Activated T-helper 17 cell treated with anti-CD3 and anti-CD28 coated beads, Interleukin-2, amount 50 U/mL, for 72 hours (primary cell): ENCODE measurements at places on chromosomes 2 and 18.

GRCh38 chr2:96110621-96111256 is 5.6 kb downstream of the ADRA2B start:
- ATAC-seq: no peak

DNA sequence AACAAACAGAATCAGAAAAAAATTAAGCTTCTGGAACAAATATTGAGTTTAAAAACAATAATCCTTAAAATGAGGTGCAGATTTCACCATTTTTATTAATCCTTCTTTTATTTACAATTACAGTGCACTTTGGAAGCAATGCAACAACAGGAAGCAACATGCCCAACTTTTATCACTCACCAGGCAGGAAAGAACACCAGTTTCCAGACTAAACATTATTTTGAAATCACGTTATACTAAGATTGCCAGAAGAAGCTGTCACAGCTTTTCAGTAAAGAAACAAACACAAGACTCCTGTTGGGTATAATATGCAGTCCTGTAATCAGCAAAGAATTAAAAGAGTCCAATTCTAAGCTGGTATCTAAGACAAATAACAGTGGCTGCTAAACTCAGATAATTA is 137.9 kb upstream of the ZC3H15 start:
- ATAC-seq: no peak

GRCh38 chr2:213562539-213563180 is 278.4 kb downstream of the SPAG16 start:
- no peak for ATAC-seq

GRCh38 chr18:9280849-9281248 is 53.7 kb upstream of the TWSG1 start:
- ATAC-seq: no peak

- ATAC-seq: peak; percentile 69
These were observed 73.8 kb upstream of the ACAA2 start for GRCh38 chr18:49886891-49887764.

DNA sequence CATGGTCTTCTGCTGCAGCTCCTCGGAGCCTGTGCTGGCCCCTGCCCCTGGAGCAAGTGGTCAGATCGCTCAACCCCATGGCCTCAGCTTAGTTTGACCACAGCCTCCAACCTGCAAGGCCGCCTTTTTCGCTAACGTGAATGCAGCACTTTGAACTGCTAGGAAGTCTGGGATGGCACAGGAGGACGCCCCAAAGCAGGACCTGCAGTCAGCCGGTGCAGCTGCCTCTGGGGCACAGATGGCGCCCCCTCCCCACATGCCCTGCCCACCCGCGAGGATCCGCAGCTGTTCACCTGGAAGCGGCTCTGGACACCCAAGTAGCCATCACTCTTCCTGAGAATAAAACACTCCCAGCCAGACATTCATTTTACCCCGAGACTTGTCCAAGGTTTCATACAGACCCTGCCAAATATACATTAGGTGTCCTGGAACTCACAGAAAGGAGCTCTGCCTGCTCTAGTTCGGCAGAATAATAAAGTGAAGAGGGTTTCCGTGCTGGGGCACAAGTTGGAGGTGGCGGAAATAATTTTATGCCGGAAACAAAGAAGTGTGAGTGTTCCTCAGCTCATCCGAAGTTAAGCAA is 510.1 kb downstream of the EIPR1 start:
- ATAC-seq: no peak

- peak; percentile 70 for ATAC-seq
These were observed 944 bp downstream of the RAB3GAP1 start for GRCh38 chr2:135052997-135053474.

DNA sequence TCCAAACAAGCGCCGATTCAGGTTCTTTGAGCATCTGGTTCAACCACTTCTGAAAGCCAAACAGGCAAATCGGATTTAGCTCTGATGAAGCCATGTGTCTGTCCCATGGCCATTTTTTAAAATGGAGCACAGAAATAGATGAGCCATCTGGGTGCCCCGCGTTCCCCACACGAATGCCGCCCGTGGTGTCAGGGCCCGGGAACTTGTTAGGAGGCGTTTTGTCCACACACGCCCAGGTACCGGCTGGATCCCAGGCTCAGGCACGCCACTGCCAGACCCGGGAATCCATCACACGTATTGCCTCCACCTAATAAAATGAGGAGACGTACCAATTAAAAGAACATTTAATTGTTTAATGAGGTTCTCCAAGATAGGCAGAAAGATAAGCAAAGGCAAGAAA is 374.4 kb upstream of the SALL3 start:
- ATAC-seq: no peak

DNA sequence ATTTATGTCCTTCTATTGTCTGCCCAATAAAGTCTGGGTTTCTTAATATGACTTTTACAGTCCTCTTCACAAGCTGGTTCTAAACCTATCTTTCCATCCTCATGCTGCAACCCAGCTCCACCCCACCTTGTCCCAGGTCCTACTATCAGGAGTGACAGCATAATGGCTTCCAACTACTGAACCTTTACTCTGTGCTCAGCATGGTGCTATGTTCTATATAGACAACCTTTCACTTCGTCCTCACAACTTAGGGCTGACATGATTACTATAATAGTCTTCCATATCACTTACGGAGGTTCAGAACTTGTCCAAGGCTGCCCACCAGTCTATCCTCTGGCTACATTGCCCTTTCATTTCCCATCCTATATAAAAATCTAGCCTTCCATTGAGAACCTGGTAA is 256.8 kb downstream of the ALK start:
- ATAC-seq: no peak

GRCh38 chr2:175111200-175111657 is 56.8 kb downstream of the ATF2 start:
- ATAC-seq: no peak

DNA sequence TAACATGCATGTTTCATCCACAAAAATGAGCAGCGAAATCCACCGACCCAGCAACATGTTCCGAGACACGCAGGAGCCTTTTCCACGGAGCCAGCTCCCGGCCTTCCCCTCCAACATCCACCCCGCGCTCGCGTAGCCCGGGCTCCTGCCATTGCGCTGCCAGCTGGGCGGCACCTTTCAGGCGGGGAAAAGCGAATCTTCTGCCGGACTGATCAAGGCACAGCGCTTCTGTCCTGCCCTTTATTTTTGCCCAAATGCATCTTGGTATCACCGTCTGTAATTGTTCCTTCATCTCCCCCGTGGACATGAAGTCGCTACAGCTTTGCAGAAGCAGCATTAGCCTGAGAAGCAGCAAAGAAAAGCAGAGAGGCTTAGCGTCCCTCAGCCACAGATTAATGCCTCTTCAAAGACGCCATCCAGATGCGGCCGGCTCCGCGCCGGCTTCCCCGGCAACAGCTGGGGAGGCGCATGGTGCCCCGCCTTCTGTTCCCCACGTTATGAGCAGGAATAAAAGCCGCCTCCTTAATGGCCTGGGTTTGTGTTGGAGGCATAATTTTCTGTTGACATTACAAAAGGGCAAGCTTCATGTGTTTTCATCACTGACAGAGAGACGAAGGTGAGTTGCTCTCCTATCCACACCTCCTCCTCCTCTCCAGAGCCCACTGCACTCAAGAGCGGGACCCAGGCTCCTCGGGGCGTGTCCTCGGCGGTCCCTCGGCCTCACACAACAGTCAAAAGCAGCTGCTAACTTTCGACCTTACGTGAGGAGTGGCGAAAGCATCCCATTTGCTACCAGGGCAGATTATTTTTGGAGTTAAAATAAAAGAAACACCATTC is 122.1 kb upstream of the SALL3 start:
- no peak for ATAC-seq

GRCh38 chr18:59725142-59725541 is 27.9 kb upstream of the CCBE1 start:
- no peak for ATAC-seq

DNA sequence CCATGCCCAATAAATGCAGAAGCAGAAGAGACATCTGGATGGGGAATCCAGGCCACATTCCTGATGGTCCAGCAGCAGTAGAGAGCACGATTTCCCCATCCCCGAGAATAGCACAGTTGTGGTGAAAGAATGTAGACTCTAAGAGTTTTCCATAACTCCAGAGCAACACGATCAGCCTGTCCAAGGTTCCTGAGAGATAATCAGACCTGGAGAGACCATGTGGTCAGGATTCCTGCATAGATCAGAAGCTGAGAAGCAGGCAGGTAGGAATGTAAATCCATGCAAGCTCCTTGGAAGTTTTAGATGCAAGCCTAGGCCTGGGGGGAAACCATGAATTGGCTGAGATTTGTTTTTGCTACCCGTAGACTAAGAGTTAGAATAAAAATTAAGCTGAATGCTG is 34.2 kb upstream of the PTPRM start:
- ATAC-seq: no peak

- no peak for ATAC-seq
These were observed 605.5 kb downstream of the SATB2 start for GRCh38 chr2:198852248-198852647.

GRCh38 chr2:241912021-241912555 is 42.6 kb downstream of the RTP5 start:
- no peak for ATAC-seq

GRCh38 chr2:63051795-63052333 is 1.2 kb downstream of the OTX1 start:
- ATAC-seq: no peak

GRCh38 chr18:8468921-8469335 is 140.3 kb upstream of the RAB12 start:
- ATAC-seq: no peak

- no peak for ATAC-seq
These were observed 48.5 kb downstream of the TMX3 start for GRCh38 chr18:68666381-68666780.
